SJCRH30 (cell line): ENCODE measurements at places on chromosomes 1 and 21.
A peak's percentile ranks its signal among the peaks of the same experiment; 100 is the strongest.

DNA sequence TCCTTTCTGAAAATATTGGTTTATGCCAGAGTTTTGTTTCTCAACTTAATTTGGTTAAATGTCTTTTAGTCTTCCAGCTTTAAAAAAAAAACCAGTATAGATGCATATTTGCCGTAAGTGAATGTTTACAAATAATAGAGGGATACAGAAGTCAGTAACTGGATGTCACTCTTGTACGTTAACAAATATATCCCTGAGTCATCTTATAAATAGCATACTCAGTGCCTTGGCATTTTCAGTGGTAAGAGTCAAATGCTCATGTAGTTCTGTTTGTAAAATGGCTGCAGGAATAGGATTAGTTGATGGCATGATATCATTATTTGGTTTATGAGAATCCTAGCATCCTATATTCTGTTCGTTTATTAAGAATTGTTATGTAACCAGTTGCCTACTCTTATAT lies 55.4 kb downstream of the SPEN start:
- no peak for DNase-seq

GRCh38 chr21:33112681-33113080 lies 42.7 kb downstream of the OLIG1 start:
- DNase-seq: no peak

DNA sequence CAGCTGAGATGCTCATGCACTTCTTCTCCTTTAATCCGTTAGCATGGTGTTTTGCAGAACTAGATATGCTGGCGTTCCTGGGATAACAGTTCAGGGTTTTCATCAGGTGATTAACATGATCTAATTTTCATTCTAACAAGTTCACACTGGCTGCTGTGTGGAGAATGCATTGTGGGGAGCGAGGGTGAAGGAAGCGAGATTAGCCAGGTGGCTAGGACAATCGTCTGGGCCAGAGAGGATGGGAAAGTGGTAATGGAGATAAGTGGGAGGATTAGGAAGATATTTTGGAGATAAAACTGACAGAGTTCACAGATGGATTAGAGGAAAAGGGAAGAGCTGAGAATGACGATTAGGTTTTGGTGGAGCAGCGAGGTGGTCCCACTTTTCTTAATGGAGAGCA lies 138.1 kb upstream of the MAGI3 start:
- DNase-seq: no peak

GRCh38 chr1:80050085-80050484 lies 1043.6 kb upstream of the ADGRL4 start:
- DNase-seq: no peak

- peak; percentile 90 for DNase-seq
These were observed 46.8 kb downstream of the PTPRU start for GRCh38 chr1:29282924-29283803.
